Activated CD4-positive, alpha-beta T cell treated with anti-CD3 and anti-CD28 coated beads, Interleukin-10, Interleukin-2, amounts not matched to agents 100 ng/mL and 50 ng/mL, durations not matched to agents 16 hours and 8 hours (primary cell): ENCODE measurements at places on chromosomes 11 and 22.
A peak's percentile ranks its signal among the peaks of the same experiment; 100 is the strongest.

DNA sequence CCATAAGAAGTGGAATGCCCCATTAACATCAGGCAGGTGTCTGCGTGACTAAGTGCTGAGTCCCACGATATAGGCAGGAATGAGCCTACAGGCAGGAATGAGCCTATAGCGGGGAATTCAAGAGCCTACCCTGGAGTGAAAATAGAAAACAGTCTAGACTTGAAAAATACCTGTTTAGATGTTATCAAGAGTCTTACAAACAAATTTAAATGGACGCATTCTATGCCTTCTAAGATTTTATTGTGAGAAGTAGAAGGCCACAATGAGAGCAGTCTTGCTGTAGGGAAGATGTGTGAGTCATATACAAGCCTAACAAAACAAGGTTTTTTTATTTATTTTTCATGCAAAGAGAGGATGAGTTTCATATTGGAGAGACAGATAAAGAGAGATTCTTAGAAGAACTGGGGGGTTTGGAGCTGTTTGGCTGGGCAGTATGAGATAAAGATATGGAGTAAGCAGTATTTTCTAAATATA lies 200.8 kb upstream of the ZC3H12C start:
- DNase-seq: no peak

DNA sequence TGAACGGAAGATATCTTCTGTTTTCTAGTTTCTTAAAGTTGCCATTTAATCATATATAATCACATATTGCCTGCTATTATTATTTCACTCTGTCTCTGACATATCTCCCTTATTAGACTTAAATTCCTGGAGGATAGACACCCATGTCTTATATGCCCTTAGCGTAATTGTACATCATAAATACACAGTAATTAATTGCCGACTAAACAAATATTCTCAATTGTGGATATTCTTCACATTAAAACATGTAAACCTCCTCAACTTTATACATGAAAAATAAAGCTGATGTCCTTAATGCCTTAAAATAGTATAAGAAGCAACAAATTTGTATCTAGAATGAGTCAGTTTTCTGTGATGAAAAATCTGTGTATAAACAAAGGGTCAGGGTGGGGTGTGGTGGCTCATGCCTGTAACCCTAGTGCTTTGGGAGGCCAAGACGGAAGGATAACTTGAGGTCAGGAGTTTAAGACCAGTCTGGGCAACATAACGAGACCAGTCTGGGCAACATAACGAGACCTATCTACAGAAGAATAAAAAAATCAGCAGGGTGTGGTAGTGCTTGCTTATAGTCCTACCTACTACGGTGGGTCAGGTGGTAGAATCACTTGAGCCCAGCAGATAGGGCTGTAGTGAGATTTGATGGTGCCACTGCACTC lies 6.1 kb downstream of the ZDHHC13 start:
- DNase-seq: no peak

GRCh38 chr11:65439331-65440181 lies 17.0 kb downstream of the NEAT1 start:
- no peak for DNase-seq

- no peak for DNase-seq
Observed at GRCh38 chr11:87861030-87861429, 314.2 kb downstream of the RAB38 start.

DNA sequence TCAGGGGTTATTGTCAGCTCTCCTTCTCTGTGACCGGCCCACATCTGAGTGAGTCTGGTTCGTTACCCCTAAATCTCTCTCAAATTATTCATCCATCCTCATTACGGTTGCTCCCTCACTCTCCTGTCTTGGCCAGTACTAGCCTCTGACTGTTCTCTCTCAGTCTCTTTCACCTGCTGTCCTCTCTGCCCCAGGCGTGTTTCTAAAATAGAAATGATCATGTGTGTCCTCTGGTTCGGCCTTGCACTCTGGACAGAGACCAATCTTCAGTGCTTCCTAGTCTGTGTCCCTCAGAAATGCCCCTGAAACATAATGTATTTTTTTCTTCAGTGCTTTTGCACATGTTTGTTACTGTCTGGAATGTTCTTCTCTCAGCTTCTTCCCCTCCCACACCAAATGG lies 4.9 kb downstream of the PSMD13 start:
- no peak for DNase-seq

DNA sequence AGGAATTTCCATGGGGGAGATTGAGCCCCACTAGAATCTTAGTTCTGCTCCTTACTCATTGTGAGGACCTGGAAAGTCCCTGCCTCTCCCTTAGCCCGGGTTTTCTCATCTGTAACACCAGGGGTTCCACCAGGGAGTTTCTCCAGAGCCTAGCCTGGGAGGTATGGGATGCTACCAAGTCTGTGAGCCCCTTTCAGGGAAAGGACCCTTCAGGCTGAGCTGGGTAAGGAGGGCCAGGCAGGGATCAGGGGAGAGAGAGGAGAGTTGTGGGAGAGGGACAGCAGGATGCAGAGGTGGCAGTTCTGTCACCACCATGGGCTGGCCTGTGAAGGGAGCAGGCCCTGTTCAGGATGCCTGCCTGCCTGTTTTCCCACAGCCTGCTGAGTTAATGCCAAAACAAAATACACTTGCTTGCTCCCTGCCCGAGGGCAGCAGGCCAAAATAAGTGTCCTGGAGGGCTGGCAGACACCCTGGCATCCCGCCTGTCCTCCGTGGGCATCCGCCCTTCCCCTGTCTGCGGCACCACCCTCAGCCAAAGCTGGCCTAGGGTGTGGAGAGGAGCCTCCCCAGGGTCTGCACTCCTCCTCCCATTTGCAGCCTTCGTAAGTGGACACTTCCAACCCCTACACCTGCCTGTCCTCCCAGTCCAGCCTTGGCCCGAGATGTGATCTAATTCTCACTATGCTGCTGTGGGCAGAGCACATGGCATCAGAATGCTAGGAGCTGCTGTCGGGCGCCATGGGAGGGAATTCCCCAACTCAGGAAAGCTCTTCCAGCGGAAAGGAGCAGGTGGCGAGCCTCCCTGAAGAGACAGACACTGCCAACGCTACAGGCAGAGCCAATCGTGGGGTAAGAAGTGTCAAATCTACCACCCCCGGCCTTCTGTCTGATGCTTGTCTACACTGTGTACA lies 5.9 kb upstream of the FCHSD2 start:
- no peak for DNase-seq

GRCh38 chr11:92396133-92396532 lies 171.5 kb downstream of the FAT3 start:
- DNase-seq: no peak

GRCh38 chr11:38460896-38461295 lies 1862.9 kb upstream of the RAG2 start:
- no peak for DNase-seq

DNA sequence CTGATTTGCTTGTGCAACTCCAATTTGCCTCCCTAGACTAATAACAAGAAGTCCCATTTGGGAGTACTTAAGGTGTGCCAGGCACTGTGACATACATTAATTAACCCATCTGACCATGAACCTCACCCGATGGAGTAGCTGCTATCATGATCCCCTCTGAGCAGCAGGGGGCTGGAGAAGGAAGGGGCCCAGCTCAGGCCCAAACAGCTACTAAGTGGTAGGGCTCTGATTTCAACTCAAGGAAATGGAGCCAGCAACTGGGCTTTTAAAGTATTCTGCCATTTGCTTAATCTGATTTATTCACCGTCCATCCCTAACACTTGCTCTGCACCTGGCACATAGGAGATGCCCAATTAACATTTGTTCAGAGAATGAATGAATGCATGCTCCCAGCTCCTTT lies 1.2 kb downstream of the CRYBB1 start:
- DNase-seq: no peak

DNA sequence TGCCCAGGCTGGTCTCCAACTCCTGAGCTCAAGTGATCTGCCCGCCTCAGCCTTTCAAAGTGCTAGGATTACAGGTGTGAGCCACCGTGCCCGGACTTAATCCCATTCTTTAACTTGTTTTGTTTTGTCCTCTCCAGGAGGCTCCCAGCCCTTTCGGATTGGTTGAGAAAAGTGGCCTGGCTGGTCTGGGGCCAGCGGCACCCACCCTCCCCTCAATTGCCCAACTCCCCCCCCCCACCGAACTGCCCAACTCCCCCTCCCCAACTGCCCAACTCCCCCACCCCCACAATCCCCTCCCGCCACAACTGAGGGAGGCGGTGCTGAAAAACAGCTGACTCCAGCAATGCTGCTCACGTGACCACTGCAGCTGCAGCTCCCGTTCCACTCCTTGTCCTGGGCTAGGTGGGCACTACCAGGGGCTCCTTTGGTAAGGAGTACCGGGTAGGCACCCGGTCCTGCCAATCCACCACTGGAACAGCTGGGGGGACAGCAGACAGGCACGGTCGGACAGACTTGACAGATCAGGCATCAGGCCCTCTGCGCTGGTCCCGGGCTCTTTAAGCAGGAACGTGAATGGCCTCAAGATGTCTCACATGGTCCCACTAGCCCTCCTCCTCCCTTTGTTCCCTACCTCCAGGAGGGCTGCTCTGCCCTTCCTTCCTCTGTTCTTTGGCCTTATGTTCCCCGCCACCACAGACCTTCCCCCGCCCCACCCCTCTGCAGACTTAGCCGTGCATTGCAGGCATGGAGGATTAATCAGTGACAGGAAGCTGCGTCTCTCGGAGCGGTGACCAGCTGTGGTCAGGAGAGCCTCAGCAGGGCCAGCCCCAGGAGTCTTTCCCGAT lies at the start of gene TCN2:
Gene TCN2 (plus strand): TSS at position 720 of the 845 bp plus-strand sequence. CDS start 158 bp downstream, outside the sequence.
- peak; percentile 52 for DNase-seq

DNA sequence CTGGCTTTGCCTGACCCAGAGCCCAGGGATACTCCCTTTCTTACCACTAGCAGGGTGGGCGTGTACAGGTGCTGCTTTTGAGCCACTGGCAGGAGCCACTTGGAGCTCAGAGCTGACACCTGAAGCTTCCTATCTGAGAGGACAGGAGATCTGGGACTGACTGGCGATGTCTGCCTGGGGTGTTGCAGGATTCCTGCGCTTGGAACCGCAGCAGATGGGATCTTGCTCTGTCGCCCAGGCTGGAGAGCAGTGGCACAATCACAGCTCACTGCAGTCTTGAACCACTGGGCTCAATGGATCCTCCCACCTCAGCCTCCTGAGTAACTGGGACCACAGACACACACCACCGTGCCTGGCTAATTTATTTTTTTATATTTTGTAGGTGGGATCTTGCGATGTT lies 17.7 kb downstream of the GP1BB start:
- no peak for DNase-seq

DNA sequence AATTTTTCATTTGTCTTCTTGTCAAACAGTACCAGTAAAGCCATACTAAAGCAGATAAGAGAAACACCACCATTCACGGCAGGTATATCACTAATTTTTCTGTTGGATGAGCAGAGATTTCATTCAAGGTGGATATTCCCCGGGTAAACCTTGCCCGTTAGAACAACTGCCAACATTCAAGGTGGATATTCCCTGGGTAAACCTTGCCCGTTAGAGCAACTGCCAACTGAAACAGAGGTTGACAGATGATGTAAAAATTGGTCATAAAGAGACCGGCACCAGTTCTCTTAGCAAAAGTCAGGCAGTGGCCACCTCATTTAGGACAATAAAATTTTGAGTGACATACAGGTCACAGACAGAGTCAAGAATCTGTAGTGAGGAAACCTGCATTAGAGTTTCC lies 423.4 kb upstream of the SYN3 start:
- no peak for DNase-seq

DNA sequence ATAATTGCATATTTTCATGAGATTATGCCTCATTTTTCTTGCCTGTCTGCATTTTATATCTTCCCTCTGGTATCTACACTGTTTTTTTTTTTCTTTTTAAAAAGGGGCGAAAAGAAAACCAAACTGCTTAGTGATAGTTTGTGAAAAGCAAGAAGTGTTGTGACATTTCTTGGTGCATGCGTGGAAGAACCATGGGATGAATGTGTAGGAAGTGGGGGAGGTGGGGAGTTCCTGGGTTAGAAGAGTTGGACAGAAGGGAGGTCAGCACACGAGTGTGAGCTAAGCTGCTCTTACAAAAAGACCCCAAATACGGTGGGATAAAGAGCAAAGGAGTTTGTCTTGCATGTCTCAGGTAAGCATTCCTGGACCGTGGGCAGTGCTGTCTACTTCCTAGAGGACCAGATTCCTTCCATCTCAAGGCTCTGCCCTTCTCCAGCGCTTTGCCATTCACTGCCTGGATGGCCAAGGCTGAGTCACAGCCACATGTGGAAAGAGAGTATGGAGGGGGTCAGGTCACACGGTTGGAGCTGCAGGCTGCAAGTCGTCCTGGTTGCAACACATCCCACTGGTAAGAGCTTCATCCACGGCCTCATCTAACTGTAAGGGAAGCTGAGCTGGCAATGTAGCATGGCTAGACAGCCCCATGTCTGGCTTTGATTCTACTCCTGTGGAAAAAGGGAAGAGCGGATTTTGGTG lies 300.6 kb downstream of the DDX10 start:
- no peak for DNase-seq

DNA sequence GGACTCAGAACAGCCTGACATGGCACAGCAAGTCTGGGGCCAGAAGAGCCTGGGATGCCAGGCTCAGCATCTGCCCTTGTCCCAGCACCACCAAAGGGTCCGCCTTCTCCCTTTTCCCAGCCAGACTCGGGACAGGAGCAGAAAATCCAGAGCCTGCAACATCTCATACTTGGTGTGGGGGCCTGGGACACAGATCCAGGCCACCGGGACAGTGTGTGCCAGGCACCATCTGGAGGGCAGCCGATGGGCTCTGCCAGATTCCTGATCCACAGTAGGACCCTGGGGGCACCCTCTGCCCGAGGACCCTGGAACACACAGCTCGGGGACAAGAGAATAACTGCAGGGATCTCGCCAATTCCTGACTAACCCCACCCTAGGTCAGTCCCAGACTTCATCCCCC lies 67.7 kb downstream of the PHF21B start:
- DNase-seq: no peak

GRCh38 chr22:35274154-35274871 lies 17.0 kb downstream of the HMGXB4 start:
- no peak for DNase-seq

GRCh38 chr11:125390946-125391345 lies 105.1 kb downstream of the FEZ1 start:
- no peak for DNase-seq

GRCh38 chr11:120129570-120129969 lies 8.3 kb downstream of the TRIM29 start:
- DNase-seq: no peak

DNA sequence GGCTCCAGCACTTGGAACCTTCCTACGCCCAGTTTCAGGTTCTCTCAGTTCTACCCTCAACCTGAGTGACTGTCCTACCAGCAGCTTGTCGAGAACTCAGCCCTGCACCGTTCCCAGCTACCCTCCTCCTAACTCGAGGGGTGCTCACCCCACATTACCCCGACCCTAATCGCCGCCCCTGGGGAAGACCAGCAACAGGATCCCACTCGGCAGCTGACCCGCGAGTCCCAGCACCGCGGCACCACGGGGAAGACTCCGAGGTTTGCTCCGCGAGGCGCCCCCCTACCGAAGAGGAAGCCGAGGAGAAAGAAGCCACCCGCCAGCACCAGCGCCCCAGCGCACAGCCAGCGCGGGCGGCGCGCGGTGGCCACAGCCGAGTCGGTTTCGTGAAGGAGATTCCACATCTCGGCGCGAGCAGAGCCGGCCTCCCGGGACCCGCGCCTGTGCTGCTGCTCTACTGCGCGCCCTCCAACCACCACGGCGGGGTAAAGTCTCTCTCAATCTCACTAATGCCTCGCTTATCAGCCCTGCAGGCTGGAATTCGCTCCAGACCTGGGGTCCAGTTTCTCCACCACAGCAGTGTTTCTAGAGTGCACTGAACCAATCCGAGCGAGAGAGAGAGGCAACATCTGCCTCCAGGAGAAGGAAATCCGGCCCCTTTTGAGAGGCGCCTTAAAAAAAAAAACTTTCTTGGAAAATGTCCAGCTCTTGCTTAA lies at the start of gene FOLH1:
Gene FOLH1 (minus strand): TSS at position 597 of the 716 bp plus-strand sequence. CDS start 193 bp downstream, at position 404.
- no peak for DNase-seq

GRCh38 chr11:2462986-2463765 lies 18.4 kb downstream of the KCNQ1 start:
- DNase-seq: no peak

- DNase-seq: no peak
Observed at GRCh38 chr22:42509548-42509947, 10.0 kb downstream of the RRP7A start.
